ENCODE measurements at places on chromosomes 13 and 19.
A peak's percentile ranks its signal among the peaks of the same experiment; 100 is the strongest.

- H3K4me1 ChIP-seq = peaks cover 14% of the 10 kb centered on the region
- H3K27me3 ChIP-seq = no peaks in the 10 kb centered on the region
- peak overlapping the region; percentile 86 for H3K27ac ChIP-seq
- peak overlapping the region; percentile 5 for H3K4me3 ChIP-seq
- H3K36me3 ChIP-seq = peaks cover 16% of the 10 kb centered on the region
Observed at GRCh38 chr19:15641901-15642491, 1.3 kb downstream of the CYP4F3 start.

DNA sequence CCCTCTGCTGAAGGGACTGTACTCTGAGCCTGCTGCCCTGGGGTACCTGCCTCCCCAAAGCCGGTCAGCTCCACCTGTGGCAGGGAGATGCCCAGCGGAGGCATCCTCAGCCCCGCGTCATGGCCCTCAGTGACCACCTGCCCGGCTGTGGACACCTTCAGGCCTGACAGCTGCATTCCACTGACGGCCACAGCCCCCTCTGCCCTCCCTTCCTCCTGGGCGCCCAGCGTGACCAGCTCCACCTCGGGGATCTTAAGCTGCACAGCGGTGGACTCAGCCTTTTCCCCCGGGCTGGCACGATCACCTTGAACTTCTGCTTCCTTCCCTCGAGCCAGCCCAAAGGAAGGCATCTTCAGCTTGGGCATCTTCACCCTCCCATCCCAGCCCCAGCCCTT, 4.8 kb upstream of the HIPK4 start:
- no peak overlapping the region for H3K4me3 ChIP-seq
- DNase-seq = no peak
- H3K36me3 ChIP-seq = peaks cover 7% of the 10 kb centered on the region

- H3K36me3 ChIP-seq = peaks cover 47% of the 10 kb centered on the region
- no peak for DNase-seq
- no peak overlapping the region for H3K4me3 ChIP-seq
- H3K27ac ChIP-seq = no peak overlapping the region
- H3K4me1 ChIP-seq = no peaks in the 10 kb centered on the region
Observed at GRCh38 chr13:113357529-113357928, 6.4 kb downstream of the GRTP1 start.

DNA sequence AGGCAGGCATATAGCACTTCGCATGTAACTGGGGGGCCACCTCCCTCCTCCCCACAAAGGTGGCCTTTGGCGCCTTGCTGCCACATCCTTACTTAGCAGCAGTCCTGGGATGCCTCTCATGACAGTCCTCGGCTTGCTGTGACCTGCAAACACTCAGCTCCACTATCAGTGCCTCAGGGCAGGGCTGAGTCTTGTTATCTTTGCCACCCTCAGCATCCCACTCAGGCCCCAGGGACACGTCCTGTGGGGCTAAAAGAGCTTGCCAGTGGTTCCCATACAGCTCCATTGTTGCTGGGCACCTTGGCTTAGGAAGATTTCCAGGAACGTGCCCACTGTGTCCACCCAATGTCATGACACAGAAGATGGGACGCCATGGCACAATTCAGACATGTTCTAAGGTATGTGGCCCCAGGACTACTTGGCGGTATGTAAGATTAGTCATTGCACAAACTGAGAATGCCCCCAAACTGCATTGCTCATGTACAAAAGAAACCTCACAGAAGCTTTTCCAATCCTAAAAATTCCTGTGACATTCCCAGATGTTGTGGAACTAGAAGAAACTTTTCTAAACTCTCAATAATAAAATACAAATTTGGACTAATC, 16.3 kb downstream of the DOCK9 start:
- no peak for DNase-seq
- no peaks in the 10 kb centered on the region for H3K27me3 ChIP-seq
- H3K4me3 ChIP-seq = no peak overlapping the region
- no peaks in the 10 kb centered on the region for H3K36me3 ChIP-seq
- no peaks in the 10 kb centered on the region for H3K4me1 ChIP-seq

DNA sequence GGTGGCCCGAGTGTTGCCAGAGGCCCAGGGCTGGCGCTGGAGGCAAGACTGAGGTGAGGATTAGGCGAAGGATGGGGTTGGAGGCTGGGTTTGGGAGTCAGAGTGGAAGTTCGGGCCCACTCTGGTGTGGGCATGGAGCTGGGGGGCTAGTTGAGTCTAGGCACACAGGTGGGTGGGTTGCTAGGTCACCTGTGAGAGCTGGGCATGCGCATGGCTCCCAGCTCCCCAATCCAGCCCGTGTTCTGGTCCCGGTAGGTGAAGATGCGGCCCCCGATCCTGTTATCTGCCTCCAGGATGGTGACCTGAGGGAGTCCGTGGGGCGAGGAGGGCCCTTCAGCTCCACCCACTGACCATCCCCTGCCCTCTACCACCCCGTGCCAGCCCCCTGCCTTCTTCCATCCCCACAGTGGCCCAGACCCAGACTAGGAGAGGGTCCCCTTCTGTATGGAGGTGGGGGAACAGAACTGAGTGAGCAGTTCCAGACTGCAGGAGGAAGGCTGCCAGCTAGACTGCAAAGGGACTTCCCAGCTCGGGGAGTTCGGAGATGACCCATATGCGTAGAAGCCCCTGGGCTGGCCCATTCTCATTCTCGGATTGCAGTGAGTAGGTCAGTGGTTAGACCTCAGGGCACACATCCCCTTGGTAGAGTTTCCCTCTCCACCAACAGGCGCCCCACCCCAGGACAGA, 1.7 kb downstream of the IL4I1 start:
- no peak overlapping the region for H3K27ac ChIP-seq
- no peaks in the 10 kb centered on the region for H3K36me3 ChIP-seq
- no peak overlapping the region for H3K4me3 ChIP-seq

GRCh38 chr13:30743319-30744055, 8.1 kb downstream of the ALOX5AP start:
- peak overlapping the region; percentile 81 for H3K27ac ChIP-seq
- H3K36me3 ChIP-seq = no peaks in the 10 kb centered on the region
- DNase-seq = no peak

DNA sequence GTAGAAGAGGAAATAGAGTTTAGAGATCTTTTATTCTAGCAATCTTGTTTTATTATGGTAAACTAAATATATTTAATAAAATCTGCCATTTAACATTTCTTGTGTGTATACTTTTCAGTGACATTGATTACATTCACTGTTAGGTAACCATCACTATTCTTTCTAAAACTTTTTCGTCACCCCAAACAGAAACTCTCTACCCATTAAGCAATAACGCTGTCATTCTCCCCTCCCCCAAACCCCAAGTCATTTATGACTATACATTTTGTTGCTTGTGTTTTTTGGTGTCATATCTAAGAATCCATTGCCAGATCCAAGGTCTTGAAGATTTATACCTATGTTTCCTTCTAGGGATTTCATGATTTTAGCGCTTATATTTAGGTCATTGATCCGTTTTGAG, 10.6 kb downstream of the URI1 start:
- no peaks in the 10 kb centered on the region for H3K27me3 ChIP-seq
- H3K4me3 ChIP-seq = no peak overlapping the region
- DNase-seq = no peak
- peaks cover 14% of the 10 kb centered on the region for H3K4me1 ChIP-seq
- no peaks in the 10 kb centered on the region for H3K36me3 ChIP-seq

DNA sequence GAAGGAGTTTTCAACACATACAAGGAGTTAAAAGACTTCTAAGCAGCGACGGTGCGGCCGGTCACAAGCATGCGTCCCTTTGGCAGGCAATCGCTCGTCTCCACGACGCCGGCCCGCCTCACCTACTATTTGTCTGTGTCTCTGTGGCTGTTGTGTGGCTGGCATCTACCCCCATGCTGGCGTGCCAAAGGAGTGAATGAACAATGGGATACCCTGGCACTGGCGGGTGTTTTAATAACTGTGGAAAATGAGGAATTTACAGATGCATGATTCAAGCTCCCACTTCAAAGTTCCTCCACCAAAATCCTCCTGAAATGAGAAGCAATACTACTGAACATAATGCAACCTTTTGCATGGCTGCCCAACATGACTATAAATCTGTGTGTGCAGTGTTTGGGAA, 176.6 kb downstream of the KLF5 start:
- no peaks in the 10 kb centered on the region for H3K4me1 ChIP-seq
- H3K36me3 ChIP-seq = no peaks in the 10 kb centered on the region
- H3K27ac ChIP-seq = no peak overlapping the region

GRCh38 chr13:32645854-32646253, 59.6 kb downstream of the PDS5B start:
- no peaks in the 10 kb centered on the region for H3K36me3 ChIP-seq
- no peaks in the 10 kb centered on the region for H3K4me1 ChIP-seq
- no peak overlapping the region for H3K4me3 ChIP-seq
- H3K27ac ChIP-seq = no peak overlapping the region
- no peaks in the 10 kb centered on the region for H3K27me3 ChIP-seq

DNA sequence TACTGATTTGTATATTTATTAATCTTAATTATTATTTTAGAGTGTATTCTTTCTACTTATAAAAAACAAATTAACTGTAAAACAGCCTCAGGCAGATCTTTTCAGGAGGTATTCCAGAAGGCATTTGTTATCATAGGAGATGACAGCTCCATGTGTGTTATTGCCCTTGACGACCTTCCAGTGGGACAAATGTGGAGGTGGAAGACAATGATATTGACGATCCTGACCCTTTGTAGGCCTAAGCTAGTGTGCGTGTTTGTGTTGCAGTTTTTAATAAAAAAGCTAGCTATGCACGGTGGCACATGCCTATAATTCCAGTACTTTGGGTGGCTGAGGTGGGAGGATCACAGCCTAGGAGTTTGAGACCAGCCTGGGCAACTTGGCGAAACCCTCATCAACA, 46.7 kb downstream of the NDFIP2 start:
- no peaks in the 10 kb centered on the region for H3K27me3 ChIP-seq
- peaks cover 29% of the 10 kb centered on the region for H3K4me1 ChIP-seq
- no peaks in the 10 kb centered on the region for H3K36me3 ChIP-seq
- DNase-seq = no peak
- H3K4me3 ChIP-seq = no peak overlapping the region

DNA sequence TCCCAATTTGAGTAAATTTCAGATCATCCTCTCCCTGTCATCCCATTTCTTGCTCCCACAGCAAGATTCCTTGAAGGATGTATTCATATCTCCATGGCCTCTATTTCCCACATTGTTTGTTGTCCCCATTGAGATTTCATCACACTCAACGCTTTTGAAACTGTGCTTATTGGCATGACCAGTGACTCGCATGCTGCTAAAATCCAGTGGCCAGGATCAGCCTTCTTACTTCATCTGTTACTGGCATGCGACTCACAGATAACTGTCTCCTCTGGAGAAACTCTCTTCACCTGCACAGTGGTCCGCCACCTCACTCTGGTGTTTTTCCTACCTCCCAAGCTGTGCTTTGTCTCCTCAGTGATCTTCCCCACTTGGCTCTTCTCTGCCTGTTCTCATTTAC, 95.8 kb downstream of the WASF3 start:
- no peak overlapping the region for H3K4me3 ChIP-seq
- no peaks in the 10 kb centered on the region for H3K27me3 ChIP-seq
- H3K4me1 ChIP-seq = no peaks in the 10 kb centered on the region

GRCh38 chr13:94859811-94860210, 147.5 kb upstream of the SOX21 start:
- peak overlapping the region; percentile 58 for H3K4me3 ChIP-seq
- peaks cover 29% of the 10 kb centered on the region for H3K4me1 ChIP-seq
- H3K36me3 ChIP-seq = no peaks in the 10 kb centered on the region
- H3K27ac ChIP-seq = no peak overlapping the region
- DNase-seq = no peak

GRCh38 chr13:99577934-99578917, 77.0 kb downstream of the TM9SF2 start:
- no peaks in the 10 kb centered on the region for H3K27me3 ChIP-seq
- H3K4me1 ChIP-seq = no peaks in the 10 kb centered on the region
- DNase-seq = no peak
- no peaks in the 10 kb centered on the region for H3K36me3 ChIP-seq
- H3K27ac ChIP-seq = no peak overlapping the region

GRCh38 chr19:52141203-52141602, 1.5 kb upstream of the ZNF616 start:
- H3K4me3 ChIP-seq = no peak overlapping the region
- peaks cover 9% of the 10 kb centered on the region for H3K4me1 ChIP-seq
- H3K36me3 ChIP-seq = no peaks in the 10 kb centered on the region
- H3K27ac ChIP-seq = peak overlapping the region; percentile 82
- H3K27me3 ChIP-seq = no peaks in the 10 kb centered on the region
- no peak for DNase-seq

DNA sequence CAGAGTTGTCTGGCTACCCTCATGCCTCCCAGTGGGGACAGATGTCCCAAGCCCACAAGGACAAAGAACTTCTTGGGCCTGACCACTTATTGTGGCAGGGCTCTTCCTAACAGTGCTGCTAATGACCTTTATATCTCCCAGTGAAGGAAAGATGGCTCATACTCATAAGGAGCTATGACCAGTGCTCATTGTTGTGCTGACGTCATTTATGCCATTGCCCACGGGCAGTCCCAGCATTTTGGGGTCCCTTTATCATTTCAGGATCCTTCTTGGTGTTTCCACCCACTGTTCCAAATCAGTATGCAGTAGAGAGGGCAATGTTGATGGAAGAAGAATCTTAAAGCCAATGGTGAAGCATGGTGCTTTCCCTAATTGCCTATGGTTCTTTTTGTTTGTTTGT, 1640.0 kb upstream of the PRR20A start:
- no peak overlapping the region for H3K27ac ChIP-seq
- no peak for DNase-seq
- no peaks in the 10 kb centered on the region for H3K36me3 ChIP-seq
- no peak overlapping the region for H3K4me3 ChIP-seq

GRCh38 chr13:21338639-21339278, 120.3 kb downstream of the ZDHHC20 start:
- no peak for DNase-seq
- H3K36me3 ChIP-seq = no peaks in the 10 kb centered on the region

DNA sequence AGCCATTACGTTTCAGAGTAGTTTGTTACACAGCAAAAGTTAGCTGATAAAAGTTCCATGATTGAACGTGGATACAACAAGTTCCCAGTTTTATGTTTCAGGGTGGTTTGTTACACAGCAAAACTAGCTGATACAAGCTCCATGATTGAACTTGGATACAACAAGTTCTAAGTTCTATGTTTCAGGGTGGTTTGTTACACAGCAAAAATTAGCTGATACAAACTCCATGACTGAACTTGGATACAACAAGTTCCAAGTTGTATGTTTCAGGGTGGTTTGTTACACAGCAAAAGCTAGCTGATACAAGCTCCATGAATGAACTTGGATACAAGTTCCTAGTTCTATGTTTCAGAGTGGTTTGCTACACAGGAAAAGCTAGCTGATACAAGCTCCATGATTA, 47.6 kb downstream of the INSR start:
- no peaks in the 10 kb centered on the region for H3K27me3 ChIP-seq
- no peaks in the 10 kb centered on the region for H3K4me1 ChIP-seq
- H3K36me3 ChIP-seq = no peaks in the 10 kb centered on the region
- no peak for DNase-seq
- H3K4me3 ChIP-seq = no peak overlapping the region
- no peak overlapping the region for H3K27ac ChIP-seq
